GM12864 (cell line): ENCODE measurements at places on chromosomes 6 and 20.

GRCh38 chr20:32485770-32486478, 99.2 kb downstream of the NOL4L start:
- no peak for DNase-seq

DNA sequence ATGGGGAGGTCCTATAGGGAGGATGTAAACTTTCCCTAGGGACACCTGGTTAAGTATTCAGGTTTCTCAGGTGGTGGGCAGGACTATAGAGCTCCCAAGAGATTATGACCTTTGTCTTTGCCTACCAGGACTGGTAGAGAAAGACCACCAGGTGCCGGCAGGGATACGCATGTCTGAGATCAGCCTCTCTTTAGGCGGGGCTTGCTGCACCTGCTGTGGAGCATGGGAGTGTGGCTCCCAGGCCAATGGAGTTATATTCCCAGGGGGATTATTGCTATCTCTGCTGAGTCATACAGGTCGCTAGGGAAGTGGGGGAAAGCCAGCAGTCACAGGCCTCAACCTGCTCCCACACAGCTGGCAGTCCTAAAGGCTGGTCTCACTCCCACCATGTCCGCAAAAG, 280.5 kb upstream of the MMS22L start:
- no peak for DNase-seq

- DNase-seq = no peak
Measured at GRCh38 chr6:142404751-142405150, 102.9 kb downstream of the ADGRG6 start.

DNA sequence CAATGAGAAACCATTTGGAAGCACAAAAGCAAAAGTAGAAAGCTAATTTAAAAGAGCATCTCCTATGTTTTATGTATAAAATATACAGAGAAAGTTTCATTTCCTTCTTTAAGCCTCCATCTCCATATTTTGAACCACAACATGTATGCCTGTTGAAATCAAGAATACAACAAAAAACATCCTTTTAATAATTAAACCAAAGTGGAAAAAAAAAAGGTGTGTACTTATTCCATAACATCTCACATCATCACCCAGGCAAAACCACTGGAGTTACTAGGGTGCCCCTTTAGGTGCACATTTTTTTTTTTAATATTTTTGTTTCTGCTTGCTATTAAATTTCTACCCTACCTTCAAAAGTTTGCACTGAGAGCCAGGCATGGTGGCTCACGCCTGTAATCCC, 43.0 kb downstream of the EDN1 start:
- DNase-seq = no peak

- DNase-seq = no peak
Measured at GRCh38 chr6:114063956-114064355, 93.0 kb upstream of the HDAC2 start.

GRCh38 chr6:145904391-145904790, 59.8 kb downstream of the SHPRH start:
- peak; percentile 26 for DNase-seq

- DNase-seq = no peak
Measured at GRCh38 chr6:44415873-44416502, 28.5 kb downstream of the CDC5L start.

DNA sequence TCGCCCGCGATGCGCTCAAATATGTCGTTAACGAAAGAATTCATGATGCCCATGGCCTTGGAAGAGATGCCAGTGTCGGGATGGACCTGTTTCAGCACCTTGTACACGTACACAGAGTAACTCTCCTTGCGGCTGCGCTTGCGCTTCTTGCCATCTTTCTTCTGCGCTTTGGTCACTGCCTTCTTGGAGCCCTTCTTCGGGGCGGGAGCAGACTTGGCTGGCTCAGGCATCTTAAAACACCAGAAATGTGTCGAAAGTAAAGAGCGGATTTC, 36.4 kb downstream of the HFE start:
- no peak for DNase-seq

DNA sequence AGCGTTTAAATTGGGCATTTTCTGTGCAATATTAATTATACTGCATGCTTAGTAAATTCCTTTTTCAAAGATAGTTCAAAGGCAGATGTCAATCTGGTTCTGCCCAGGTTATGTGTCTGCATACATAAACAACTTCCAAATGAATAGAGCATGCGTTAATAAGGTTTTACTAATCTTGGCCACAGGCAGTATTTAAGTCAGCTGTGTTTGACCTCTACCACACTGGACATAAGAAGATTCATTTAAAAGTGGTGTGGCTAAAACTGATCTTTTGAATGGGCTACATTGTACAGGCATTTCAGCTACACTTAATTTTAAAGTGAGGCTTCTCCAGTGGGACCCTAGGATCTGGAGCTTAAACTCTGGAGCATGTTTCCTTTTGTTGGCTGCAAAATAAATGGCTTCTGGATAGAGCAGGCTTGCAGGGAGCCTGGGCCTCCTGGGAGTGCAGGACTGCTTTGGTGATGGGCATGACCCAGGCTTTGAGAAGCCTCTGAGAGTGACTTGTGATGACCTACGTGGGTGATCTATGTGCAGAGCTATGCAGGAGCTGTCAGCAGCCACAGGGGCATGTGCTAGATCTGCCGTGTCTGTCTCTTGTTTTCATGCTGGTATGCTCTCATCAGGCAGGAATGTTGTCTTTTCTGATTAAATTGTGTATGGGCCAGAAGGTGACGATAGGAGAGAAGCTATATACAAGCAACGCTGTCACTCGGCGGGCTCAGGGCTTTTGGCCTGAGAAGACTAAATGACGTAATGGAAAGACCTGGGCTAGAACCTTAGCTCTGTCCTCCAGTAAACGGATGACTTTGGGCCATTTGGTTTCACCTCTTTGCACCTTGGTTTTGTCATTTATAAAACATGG, 331.2 kb downstream of the QKI start:
- no peak for DNase-seq

DNA sequence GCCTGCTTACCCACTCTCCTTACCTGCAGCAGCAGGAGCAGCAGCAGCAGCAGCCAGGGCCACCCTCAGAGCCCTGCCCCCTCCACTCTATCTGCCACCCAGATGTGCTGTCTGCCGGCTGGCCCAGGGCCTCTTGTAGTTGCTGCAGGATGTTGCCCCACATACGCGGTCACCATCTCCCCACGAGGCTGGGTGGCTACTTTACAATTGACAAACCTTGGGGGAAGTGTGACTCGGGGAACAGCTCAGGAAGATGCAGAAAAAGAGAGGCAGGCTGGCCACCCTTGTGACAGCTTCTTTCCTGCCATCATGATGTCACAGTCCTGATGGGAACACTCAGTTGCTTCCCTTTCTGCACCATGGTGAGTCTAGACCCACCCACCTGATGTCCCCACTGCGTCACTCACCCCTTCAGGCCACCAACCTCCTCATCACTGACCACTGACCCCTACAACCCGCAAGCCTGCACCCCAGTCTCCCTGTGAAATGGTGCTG, 14.5 kb downstream of the TREM1 start:
- no peak for DNase-seq

GRCh38 chr20:11083841-11084240, 410.0 kb upstream of the JAG1 start:
- no peak for DNase-seq

DNA sequence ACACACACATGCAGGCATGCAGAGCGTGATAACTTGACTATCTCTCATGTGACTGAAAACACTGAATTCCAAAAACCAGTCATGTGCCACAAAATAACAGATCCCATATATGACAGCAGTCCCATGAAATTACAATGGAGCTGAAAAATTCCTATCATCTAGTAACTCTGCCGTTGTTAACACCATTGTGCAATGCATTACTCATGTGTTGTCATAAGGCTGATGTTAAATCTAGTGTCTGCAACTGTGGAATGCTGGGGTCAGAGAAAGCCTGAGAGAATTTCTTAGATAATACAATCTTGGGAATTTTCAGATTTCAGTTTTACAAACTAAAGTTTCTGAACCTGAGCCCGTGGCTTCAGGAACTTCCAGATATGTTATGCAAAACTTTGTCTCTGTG, 70.2 kb downstream of the LYRM4 start:
- DNase-seq = no peak

- no peak for DNase-seq
Measured at GRCh38 chr6:93305088-93305487, 114.3 kb downstream of the EPHA7 start.
